ENCODE measurements at places on chromosomes 2 and 18.

GRCh38 chr2:193562031-193562430, 1367.3 kb upstream of the TMEFF2 start:
- DNase-seq, result no peak

- no peak for DNase-seq
Observed at GRCh38 chr2:202149155-202149762, 76.2 kb downstream of the KIAA2012 start.

GRCh38 chr2:133286326-133286922, 281.8 kb downstream of the NCKAP5 start:
- DNase-seq, result no peak

GRCh38 chr2:120692691-120693090, 43.0 kb upstream of the GLI2 start:
- DNase-seq, result no peak

GRCh38 chr2:29400930-29401653, 285.9 kb downstream of the CLIP4 start:
- no peak for DNase-seq

GRCh38 chr2:67006373-67006960, 390.7 kb upstream of the ETAA1 start:
- DNase-seq, result no peak

- no peak for DNase-seq
Observed at GRCh38 chr2:199409759-199410529, 47.8 kb downstream of the SATB2 start.

- no peak for DNase-seq
Observed at GRCh38 chr18:55320424-55321264, 267.3 kb downstream of the TCF4 start.

All from stimulated activated CD4-positive, alpha-beta T cell treated with anti-CD3 and anti-CD28 coated beads, Interleukin-15, amount 100 ng/mL, for 1 hour (primary cell).